Left ventricle myocardium inferior (tissue), 1 donor: ENCODE measurements at places on chromosomes 11 and 22.

DNA sequence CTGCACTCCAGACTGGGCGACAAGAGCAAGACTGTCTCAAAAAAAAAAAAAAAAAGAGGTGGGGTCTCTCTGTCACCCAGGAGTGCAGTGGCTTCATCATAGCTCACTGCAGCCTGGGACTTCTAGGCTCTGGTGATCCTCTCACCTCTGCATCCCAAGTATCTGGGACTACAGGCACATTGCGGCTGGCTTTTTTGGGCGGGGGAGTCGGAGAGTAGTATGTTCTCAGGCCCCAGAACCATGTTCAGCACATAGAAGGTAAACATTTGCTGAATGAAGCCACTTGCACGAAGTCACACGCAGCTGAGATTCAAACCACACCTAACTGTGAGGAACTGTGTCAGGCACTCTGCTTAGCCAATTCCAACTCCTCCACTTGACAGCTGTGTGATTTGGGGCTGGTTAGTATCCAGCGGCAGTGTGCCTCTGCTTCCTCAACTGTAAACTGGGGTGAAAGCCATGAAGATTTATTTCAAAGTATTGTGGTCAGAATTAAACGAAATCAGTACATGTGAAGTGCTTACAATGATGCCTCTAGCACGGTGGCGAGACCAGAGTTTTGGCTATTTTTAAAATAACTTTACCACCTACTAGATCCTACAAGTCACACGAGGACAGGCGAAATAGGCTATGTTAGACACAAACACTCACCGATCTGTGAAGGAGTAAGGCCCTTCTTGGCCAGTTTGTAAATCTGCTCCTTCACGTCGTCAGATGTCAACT, 789 bp downstream of the RPS13 start:
- no peak for DNase-seq

GRCh38 chr11:126647735-126648134, 292.2 kb downstream of the ST3GAL4 start:
- no peak for DNase-seq

GRCh38 chr22:49247194-49247924, 580.3 kb downstream of the BRD1 start:
- DNase-seq: no peak

DNA sequence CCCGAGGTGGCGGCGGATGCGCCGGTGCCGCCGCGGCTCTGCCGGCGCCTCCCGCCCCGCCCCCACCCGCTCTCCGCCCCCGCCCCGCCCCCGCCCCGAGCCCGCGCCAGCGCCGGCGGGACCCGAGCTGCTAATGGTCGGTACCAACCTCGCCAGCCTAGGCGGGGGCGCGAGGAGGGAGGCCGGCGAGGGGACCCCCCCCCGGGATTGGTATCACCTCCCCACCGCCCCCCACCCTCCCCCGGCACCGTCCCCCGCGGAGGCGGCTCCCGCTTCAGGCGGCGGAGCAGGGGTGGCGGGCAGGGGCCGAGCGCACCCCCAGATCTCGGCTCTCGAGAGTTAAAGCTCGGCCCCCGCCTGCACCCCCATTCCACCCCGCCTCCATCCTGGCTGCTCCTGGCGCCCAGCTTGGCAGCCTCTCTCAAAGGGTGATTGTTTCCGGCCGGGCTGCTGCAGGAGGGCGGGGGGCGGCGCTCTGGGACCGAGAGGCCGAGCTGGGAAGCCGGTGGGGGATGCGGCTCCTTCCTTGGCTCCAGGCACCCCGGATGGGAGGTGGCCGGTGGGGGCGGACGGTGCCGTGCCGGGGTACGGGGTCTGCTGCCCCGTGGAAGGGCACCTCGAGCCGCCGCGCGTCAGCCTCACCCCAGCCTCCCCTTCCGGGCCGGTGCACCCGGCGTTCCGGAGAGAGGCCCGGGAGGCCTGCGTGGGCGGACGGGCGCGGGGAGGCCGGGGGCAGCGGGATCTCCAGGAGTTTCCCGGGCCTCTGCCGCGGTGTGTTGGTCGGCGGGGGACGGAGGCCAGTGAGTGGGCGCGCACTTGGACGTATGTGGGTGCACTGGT, at the start of gene B3GAT1:
Gene B3GAT1, minus strand, starts transcription at position 40 of the 840 bp plus-strand sequence. CDS start 24,583 bp downstream, outside the sequence.
- DNase-seq: no peak

GRCh38 chr11:31355817-31356216, 13.7 kb downstream of the DCDC1 start:
- no peak for DNase-seq

DNA sequence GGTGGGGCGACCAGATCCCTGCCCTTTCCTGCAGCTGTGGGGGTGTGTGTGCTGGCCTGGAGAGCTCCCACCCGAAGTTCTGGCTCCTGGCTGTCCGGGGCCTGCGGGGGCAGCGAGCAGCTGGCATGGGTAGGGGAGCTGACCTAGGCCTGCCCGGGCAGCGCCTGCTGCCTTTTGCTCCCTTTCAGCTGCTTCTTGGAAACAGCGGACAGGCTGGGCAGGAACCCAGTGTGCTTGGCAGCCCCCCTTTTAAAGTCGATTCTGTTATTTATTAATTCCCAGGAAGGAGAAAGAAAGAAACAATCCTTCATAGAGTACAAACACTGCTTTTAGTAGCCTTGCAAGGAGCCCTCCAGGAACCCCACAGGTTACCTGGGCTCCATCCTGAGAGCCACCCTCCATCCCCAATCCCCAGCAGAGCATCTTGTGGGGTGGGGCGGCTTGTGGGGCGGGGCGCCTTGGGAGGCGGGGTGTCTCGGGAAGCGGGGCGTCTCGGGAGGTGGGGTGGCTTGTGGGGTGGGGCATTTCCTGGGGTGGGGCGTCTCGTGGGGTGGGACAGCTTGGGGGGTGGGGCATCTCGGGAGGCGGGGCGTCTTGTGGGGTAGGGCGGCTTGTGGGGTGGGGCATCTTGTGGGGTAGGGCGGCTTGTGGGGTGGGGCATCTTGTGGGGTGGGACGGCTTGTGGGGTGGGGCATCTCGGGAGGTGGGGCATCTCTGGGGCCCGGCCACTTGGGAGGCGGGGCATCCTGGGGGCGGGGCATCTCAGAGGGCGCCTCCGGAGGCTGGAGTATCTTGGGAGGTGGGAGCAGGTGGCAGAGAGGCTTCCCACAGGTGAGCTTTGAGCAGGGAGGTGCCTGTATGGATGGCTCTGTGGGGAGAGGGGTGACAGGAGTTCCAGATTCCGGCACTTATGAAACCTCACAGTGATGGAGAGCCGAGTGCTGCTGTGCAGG, 7.0 kb downstream of the CD81 start:
- DNase-seq: no peak

DNA sequence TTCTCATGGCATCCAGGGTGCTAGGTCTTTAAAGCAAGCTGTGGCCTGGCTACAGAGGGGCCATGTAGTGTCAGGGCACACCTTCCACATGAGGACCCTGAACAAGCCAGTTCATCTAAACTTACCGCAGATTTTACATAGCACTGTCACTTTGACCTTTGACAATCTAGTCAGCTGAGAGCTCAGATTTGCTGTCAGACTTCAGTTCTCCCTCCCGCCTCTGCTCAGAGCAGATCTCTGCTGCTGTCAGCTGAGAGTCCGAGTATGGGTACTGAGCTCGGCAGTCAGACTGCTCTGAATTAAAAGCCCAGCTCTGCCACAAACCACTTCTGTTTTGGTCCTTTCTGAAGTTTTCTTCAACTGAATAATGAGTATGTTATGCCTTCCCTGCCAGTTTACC, 507.1 kb downstream of the SOX6 start:
- no peak for DNase-seq

- DNase-seq: no peak
These were observed 687.2 kb downstream of the OPCML start for GRCh38 chr11:132844956-132845696.
